Right kidney (tissue), 9 donors: ENCODE measurements at places on chromosomes 6 and 20.

GRCh38 chr6:92259171-92259570 lies 1160.2 kb downstream of the EPHA7 start:
- no peak for DNase-seq

GRCh38 chr6:106452628-106453027 lies 92.1 kb downstream of the CRYBG1 start:
- DNase-seq = no peak

GRCh38 chr20:64038224-64038564 lies 2.2 kb downstream of the C20orf204 start:
- DNase-seq = no peak

DNA sequence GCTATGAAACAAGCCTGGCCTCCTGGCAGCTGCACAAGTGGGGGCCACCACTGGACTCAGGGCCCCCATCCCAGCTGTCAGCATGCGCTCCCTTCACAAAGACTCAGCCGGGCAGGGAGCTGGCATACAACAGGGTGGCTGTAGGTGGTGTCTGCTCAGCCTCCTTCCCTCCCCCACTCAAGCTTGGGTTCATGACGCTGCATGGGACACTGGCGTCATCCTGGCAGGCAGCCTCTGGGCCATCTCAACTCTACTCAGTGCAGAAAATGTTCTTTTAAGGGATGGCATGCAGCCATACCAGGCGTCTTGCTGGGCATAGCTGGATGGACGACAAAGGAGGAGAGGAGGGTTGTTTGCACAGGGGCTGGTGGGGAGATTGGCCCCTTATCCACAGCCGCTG lies 30.5 kb downstream of the SAYSD1 start:
- no peak for DNase-seq

DNA sequence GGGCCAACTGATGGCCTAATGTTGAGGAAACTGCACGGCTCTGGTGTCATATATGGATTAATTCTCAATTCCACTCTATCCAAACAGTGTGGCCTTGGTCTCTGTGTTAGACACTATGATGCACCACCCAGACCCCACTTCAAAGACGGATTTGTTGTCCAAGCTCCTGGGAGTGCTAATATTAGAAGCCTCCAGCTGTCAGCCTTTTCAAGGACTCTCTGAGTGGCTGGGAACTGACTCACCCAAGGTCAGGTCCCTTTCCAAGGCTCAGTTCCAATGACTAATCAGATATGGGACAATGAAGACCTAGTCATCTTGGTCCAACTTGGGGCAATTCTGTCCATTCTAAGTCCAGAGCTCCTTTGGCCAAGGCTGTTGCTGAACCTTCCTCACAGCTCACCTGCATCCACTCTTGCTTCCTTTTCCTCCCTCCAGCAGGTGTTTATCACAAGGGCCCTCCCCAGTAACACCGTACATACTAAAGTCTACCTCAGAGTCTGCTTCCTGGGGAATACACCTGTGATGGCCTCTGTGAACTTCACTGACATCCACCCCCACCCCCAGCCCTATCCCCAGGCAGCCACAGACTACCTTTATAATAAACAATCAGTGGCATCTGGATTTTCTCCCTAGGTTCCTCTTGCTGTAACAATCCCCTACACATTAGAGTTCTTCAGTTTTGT lies 7.2 kb upstream of the IL20RA start:
- no peak for DNase-seq

- no peak for DNase-seq
Observed at GRCh38 chr6:100212131-100212530, 218.1 kb upstream of the MCHR2 start.

- no peak for DNase-seq
Observed at GRCh38 chr6:29958046-29958445, 15.7 kb downstream of the HLA-A start.

DNA sequence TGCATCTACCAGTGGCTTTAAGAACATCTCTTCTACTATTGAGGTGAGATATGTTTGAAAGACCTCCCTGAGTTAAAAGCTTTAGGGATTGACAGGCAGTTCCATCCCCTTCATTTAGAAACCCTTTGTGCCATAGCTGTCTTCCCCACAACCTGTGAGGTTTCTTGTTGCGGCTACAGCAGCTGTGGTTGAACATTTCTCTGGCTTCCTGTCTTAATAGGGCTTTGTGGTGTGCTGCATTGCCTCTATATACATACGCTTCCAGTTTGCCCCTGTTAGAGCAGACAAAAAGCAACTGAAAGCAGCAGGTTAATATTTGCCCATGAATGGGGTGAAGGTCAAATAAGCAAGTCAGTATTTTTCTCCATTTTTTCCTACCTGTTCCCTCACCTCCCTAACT lies 210.2 kb downstream of the TMEM200A start:
- no peak for DNase-seq

DNA sequence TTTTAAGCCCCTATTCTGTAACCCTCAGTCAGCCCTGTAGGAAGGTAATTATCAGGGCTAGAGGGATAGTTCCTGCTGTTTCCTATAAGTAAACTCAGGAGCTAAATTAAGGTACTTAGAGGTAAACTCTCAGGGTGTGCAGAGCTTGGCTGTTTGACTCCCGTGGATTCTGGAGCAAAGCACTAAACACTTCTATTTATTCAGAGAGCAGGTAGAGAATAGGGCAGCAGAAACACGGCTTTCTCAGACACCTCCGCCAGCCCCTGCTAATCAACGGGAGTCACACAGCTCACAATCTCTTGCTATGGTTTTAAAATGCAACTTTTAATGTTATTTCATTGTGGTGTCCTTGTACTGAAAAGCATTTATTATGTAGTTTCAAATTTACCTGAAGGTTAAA lies 21.8 kb downstream of the PRKN start:
- no peak for DNase-seq

DNA sequence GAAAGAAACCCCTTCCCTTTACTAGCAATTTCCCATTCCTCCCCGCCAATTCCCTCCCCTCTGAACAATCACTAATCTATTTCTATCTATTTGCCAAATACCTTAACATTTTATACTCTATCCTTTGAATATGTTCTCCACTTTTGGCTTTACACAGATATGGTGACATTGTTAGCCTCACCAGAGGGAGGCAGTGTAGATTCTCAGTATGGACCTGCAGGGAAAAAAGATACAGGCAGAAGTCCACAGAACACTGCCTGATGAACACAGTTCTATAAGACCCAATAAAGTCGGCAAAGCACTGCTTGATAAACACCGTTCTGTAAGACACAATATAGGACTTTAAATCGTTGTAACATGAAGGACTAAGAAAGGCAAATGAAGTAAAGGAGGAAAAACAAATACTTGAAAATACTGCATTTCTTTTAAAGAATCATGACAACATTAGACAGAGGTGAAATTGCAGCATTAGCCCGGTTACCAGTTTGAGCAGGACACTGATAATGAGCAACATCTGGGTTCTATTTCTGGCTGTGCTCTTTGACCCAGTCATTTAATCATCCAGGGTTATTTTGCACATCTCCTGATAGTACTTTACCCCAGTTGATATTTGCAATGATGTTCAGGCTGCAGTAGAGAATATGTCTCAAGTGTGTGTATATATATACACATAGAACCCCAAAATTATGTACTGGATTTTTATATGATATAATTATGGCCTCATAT lies 296.8 kb downstream of the UTRN start:
- no peak for DNase-seq

DNA sequence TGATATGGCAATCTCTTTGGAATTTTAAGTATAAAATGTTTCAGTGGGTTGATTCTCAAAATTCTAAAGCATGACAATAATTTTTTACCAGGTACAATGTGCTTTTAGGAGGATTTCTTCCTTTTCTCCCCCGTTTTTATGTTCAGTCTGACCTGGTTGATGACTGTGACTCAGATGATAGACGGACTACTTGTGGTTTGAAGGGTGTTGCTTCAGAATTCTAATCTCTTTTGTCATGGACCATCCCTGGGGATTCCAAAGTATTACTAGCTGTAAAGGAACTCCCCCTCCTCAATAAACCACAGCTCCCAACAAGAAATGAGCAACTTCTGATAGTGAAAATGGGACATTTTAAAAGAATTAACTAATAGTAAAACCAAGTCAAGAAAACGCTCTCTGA lies 34.9 kb upstream of the TNFAIP3 start:
- DNase-seq = no peak

DNA sequence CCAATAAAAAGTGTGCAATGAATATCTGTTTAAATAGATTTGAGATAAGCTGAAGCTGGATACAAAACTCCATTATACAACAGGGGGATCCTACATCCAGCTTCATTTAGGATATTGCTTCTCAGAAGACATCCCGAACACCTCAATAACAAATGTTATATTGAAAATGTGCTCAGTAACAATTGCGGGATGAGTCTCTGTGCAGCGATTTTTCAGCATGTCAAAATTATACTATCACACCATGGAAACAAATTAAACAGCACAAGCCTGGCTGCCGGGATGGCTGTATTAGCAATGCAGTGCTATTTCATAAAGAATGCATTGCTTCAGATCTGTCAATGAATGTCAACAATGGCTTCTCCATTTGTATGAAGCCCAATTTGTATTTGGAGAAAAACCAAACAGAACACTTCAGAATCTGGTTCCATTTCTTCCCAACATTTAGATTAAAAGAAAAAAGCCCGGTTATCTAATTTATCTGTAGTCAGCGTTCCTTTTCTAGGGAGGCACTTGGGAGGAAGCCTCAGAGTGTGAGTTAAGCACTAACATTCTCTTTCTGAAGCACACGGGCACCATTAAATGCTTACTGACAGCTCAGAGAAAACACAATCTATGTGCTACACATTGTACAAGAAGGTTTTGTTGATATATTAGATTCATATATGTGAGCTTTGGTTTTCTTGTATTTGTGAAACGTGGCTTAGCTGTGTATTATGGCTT lies 310.9 kb upstream of the AGPAT4 start:
- DNase-seq = no peak

DNA sequence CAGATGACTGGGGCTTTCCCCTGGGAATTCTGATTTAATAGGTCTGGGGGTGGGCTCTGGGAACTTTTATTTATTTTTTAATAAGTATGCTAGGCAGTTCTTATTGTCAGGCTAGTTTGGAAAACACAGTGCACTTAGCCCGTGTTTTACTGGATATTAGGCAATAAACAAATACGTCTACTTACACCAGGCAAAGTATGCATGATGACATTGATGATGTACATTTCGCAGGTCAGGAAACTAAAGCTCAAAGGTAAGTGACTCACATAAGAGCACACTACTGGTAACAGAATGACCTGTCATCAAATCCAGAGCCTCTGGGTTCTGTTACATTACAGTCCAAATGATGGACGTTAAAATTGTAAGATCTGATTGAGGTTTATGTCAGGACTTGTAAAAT lies 144.4 kb upstream of the EXOC2 start:
- DNase-seq = no peak

DNA sequence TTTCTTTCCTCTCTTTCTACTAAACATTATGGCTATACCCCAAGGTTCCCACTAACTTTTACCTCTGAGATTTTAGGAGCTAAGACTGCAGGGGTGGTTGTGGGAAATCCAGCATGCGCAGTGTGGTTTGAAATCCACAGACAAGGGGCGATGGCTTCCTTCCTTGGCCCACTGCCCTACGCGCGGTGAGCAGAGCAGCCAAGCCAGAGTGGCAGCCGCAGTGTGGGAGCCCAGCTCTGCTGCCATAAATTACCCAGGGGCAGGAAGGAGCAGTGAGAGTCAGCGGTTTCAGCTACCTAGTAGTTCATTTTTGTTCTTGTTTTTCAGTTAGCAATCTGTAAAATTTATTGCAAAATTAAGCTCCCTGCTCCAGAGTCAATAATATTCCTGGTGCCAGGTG lies 101.4 kb downstream of the BMP2 start:
- DNase-seq = no peak

GRCh38 chr6:156816505-156816904 lies 39.3 kb downstream of the ARID1B start:
- DNase-seq = no peak

DNA sequence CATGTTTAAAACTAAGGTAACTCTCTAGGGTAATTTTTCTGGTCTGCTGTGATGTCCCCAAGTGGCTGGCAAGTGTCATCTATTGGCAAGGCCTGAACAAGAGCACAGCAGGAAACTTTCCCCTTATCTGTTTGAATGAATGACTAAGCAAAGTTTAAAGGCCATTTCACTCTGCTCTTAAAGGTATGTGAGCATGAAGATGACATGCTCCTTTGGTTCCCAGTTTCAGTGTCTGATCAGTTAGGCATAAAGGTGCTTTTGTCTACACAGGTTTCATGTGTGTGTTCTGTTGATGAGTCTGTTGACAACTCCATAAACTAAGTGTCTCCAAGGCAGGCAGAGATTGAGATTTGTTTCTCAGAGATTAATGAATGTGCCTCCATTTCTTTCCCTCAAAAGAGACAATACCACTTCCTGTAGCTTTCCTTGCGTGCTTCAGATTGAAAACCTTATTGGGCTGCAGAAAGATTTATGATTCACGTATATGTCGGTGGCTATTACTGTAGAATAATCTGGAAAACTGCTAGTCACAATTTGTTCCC lies 83.9 kb downstream of the MAP3K7 start:
- no peak for DNase-seq

DNA sequence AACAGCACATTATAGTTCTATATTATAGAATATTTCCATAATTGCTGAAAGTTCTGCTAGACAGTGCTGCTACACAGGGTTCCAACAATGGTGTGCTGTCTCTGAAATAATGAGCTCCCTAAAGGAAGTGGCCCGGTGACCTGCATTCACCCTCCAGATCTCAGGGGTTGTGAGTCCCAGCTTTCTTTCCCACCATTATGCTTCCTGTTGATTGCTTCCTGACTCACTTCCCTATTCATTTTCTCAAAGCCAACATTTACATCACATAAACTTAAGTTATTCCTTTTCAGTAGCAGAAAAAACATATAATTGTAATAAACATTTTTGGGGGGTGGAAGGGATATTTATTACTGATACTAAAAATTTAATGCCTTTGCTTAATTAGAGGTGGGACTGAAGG lies 12.9 kb upstream of the CCN6 start:
- DNase-seq = no peak

DNA sequence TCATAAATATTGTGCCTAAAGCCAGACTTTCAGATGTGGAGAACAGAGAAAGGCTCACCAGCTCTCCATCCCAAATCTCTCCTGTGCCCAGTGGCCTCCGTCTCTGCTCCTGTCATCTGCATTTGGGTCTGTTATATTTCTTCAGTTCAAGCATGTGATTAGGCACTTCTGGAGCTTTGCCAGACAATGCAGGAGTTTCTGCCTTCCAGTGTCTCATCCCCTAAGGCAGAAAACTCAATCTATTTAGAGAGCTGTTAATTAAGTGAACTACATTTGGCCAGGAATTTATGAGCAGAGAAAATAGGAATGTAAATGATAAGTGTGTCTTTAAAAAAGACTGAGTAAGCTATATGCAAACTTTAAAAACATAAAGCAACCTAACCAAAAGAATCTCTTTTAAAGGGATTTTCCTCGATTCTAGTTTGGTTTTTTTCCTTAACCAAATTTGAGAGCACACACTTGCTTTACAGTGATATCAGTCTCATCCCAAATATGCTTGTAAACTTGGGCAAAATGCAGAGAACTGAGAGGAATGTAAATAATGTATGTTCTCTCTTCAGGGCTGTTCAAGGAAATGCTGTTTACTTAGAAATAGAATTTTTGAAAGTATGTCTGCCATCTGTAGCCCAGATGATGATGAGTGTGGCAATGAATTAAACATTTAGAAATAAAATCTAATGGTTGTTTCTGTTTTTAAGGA lies 113.9 kb downstream of the ELOVL4 start:
- DNase-seq = no peak

- DNase-seq = no peak
Observed at GRCh38 chr20:10268636-10269035, 50.0 kb downstream of the SNAP25 start.

GRCh38 chr20:56781108-56781739 lies 152.1 kb downstream of the TFAP2C start:
- DNase-seq = no peak

GRCh38 chr6:161961046-161961445 lies 687.2 kb upstream of the AGPAT4 start:
- no peak for DNase-seq
